Peyer's patch (tissue), 4 donors: ENCODE measurements at places on chromosomes 4 and X. TPM values are rescaled to one million over a fixed set of nuclear protein-coding genes. Genes with fewer than 3 reads are reported as not detected.

Gene OTC
- 58.3 TPM for total RNA-seq

Gene GPC3
- total RNA-seq, result 7.2 TPM

Gene MAGEB10
- total RNA-seq, result not detected

Gene CNKSR2
- total RNA-seq, result 1.2 TPM

Gene CT45A3
- not detected for total RNA-seq

Gene EXOC1L
- total RNA-seq, result not detected
